ENCODE measurements at places on chromosomes 1 and 21. TPM values are rescaled to one million over a fixed set of nuclear protein-coding genes. Genes with fewer than 3 reads are reported as not detected.

Gene DDAH1
- 4.3 TPM for total RNA-seq

Gene THEMIS2
- 0.75 TPM for total RNA-seq

DNA sequence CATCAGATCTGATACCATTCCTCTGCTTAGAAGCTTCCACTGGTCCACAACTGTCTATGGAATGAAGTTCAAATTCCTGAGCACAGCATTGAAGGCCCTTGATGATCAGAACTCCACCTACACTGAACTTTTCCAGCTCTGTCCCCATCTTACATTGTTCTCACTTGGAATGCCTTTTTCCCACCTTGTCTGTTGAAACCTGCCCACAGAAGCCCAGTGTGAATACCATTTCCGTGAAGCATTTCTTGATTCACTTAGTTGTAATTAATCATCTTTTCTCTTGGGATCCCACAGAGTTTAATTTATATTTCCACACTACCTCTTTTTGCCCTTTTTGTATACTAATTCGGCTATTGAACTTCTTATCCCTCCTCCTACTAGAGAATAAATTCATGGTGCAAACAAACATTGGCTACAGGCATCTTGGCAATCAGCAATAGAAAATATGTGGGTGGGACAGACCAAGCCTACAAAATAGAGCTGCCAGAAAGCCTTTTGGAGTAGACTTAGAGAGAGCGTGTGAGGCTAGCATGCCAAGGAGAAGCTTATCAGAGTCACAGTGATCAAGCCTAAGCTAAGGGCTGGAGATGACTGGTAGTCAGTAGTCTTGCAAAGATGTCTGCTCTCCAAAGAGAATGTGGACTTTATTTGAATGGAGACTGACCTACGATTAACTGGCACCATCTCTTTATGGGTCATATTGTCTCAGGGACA, 26.1 kb downstream of the NHLH2 start:
- DNase-seq = no peak

DNA sequence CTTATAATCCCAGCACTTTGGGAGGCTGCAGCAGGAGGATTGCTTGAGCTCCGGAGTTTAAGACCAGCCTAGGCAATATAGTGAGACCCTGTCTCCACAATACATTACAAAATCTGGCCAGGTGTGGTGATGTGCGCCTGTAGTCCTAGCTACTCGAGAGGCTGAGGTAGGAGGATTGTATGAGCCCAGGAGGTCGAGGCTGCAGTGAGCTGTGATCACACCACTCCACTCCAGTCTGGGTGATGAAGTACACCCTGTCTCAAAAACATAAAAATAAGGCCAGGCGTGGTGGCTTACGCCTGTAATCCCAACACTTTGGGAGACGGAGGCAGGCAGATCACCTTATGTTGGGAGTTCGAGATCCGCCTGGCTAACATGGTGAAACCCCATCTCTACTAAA, 27.7 kb downstream of the L1TD1 start:
- no peak for DNase-seq

DNA sequence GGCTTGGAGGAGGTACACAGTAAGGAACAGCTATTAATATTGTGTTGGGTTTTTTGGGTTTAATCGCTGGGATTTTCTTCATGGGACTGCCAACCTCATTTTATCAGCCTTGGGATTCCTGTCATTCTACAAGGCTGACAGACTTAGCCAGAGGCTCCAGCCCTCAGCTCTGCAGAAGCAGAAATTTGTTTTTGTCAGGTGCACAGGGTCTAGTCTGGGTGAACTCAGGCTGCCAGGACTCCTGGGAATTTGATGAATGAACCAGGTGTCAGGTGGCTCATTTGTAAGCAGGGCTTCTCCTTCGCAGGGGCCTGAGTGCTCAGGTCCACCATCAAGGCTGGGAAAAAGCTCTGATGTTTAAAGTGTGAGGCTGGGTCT, 11.5 kb upstream of the ZNF362 start:
- DNase-seq = no peak

Measured in H4 (cell line).